HTR-8/SVneo (cell line): ENCODE measurements at places on chromosomes 4 and X.
A peak's percentile ranks its signal among the peaks of the same experiment; 100 is the strongest.

DNA sequence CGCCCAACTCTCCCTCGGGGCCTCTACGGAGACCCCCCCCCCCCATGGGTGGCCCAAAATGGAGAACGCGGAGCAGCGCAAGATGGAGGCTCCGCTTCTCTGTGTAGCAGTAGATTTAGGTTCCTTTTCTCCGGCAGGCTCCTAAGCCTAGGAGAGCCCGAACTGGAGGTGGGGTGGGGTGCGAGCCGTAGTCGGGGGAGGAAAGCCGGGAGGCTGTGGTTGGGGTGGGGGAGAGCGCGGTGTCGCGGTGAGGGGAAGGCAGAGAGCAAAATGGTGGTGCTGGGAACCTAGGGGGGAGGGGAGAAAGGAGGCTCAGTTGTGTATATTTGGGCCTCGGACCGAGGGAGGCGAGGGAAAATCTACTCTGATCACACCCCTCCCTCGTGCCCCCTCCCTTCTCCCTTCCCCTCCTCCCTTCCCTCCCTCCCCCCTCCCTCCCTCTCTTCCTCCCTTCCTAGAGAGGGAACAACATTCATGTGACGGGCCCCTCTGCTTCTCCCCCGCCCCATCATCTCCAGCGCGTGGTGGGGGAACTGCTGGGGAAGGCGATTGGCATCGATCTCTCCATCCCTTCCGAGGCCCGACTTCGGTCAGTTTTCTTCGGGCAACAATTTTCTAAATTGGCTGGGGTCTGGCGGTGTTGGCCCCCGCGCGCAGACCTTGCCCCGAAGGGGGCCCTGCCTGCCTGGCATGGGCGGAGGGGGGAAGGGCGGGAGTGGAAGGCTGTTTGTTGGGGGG, at the start of gene STAG2:
Gene STAG2 (plus strand): TSS at position 439 of the 738 bp plus-strand sequence. CDS start 60,922 bp downstream, outside the sequence.
- DNase-seq, result no peak

GRCh38 chr4:73613130-73613529, 7.1 kb downstream of the RASSF6 start:
- no peak for DNase-seq

- no peak for DNase-seq
Measured at GRCh38 chr4:86909546-86910295, 17.5 kb upstream of the C4orf36 start.

DNA sequence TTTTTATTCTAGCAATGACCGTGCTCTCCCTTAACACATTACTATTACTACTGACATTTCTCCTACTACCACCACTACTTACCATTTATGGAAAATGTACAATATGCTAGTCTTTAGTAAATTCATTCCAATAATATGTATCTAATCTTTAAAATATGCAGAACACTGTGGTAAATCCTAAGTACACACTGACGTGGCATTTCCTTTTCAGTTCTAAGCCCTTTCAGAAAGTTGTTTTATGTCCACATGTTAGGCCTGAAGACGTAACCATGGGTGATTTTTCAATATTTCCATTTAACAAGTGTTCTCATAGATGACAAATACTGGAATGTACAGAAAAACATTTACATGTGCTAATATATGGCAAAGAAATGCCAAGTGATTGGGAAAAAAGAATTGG, 268.6 kb upstream of the SLIT2 start:
- peak; percentile 21 for DNase-seq

GRCh38 chr4:139443661-139444060, 10.3 kb upstream of the RAB33B start:
- DNase-seq, result no peak

GRCh38 chrX:129523079-129523911, at the start of gene SMARCA1:
Gene SMARCA1 (minus strand): TSS chrX:129523490. CDS start chrX:129523370, 120 bp downstream.
- DNase-seq, result peak; percentile 32

DNA sequence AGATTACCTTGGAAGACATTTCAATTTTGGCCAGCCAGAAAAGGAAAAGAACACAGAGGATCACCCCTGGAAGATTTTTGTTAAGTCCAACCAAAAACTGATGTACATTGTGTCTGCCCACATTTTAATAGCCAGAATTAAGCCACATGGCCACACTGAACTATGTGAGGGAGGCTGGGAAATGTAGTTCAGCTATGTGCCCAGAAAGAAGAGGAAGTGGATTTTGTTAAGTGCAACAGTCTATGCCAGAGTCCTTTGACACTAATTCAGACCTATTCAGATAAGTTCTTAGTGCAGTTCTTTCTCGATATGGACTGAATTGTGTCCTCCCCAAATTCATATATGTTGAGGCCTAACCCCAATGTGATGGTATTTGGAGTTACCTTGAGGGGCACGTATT, 18.4 kb downstream of the PRPS1 start:
- no peak for DNase-seq

- DNase-seq, result no peak
Measured at GRCh38 chr4:8539661-8540060, 40.5 kb upstream of the GPR78 start.

DNA sequence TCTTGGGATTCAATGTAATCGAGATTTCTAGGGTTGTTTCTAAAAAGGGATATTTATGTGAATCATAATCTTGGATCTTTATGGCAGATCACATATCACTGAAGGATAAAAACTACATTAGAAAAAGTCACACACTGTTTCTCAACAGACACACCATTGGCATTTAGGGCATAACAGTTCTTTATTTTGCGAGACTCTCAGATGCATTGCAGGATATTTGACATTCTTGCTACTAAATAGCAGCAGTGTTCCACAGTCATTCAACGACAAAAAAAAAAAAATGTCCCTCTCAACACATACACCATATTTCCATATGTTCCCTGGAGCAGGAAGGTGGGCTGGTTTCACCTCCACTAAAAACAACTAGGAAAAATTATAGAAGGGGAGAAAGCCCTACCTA, 243.4 kb upstream of the PCDH18 start:
- no peak for DNase-seq

GRCh38 chr4:7168106-7168505, 24.2 kb upstream of the SORCS2 start:
- DNase-seq, result no peak

GRCh38 chrX:123610915-123611314, 121.9 kb downstream of the THOC2 start:
- no peak for DNase-seq

GRCh38 chrX:48827654-48827968, 1.3 kb downstream of the ERAS start:
- no peak for DNase-seq

GRCh38 chr4:185915271-185915670, 103.3 kb upstream of the SORBS2 start:
- DNase-seq, result no peak

DNA sequence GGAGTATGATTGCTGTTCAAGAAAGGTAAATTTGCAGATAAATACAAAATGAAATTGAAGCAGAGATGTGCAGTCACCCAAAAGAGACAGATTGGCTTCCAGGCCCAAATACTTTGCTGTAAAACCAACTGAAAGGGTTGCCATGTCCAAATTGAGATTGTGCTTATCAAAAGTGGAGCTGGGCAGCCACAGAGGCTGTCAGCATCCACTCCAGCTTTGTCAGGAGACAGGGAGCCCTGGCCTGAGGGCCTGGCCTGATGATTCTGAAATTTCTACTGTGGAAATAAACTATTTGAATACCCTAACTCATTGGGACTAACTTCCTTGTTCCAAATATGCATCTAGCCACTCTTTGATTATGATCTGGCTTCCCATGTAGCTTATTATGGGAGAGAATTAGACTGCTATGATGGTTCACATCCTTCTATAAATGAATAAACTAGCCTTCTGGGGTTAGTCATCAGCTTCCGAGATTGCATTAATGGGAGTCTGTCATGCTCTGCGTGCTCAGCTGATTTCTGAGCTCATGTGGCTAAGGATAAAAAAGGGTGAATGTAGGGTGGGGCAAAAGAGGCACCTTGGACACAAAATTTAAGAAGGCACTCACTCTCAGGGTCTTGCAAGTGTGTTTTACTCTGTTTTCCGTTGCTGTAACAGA, 48.2 kb downstream of the SLC34A2 start:
- DNase-seq, result no peak

GRCh38 chr4:173493041-173493440, 37.0 kb downstream of the HAND2 start:
- DNase-seq, result no peak

DNA sequence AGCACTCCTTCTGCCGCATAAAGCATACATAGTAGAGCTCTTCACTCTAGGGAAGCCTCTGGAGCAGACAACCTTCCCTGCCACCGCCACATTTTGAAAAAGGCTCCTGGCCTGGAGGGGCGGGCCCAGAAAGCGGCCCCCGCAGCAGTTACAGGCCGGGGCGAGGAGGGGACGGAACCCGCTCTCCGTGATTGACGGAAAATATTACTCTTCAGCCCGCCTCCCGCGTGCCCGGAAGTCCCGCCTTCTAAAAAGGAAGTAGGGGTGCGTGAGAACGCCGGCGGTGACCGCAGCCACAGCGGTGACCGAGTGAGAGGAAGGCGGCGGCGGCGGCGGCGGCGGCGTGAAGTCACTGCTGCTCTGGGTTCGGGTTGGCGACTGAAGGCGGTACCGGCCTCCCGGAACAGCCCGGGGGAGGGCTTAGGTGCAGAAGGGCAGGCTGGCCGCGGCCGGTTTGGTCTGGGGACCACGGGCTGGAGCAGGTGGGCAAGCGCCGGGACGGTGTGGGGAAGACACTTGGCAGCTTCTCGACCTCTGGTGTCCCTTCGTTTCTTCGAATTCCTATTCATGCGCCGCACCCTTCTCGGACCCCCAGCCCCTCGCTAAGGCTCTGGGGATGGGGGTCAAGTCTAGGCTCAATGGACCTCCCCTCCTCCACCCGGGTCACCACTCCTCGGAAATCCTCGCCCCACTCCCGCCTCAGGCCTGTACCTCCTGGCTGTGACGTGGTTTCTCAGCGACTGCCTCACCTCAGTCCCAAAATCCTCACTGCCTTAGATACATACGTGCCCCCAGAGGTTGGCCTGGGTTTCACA, at the start of gene HCCS:
Gene HCCS (plus strand): TSS at position 296 of the 815 bp plus-strand sequence. CDS start 729 bp downstream, outside the sequence.
- peak; percentile 41 for DNase-seq

GRCh38 chrX:104329731-104330130, 75.0 kb upstream of the ESX1 start:
- no peak for DNase-seq

DNA sequence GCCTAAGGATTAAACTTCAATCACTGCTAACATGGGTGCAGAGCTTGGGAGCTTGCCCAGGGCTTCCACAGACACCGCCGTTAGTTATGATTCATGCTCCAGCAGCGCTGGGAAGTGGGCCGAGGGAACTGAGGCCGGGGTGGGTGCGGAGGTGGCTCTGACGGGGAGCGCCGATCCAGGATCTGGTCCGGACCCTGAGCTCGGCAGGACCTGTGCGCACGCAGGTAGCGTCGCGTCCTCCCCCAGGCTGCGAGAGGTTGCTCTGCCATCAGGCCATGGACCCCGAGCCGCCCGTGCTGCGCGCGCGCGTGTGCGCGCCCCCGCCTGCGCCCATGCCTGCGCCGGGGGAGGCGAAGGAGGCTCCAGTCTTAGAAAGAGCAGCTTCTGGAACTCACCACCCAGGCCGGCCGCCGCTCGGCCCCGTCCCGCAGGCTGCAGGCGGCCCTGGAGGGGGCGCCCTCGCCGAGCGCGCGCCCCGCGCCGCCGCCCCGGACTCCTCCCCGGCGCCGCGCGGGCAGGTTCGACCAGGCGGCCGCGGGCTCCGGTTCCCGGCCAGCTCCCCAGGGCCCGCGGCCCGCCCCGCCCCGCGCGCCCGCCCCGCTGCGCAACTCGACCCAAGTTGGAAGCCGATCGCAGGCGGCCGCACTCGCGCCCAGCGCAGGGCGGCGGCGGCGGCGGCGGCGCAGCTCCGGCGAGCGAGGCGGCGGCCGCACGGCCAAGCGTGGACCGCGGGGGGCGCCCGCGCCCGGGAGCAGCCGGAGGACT, 732 bp upstream of the ADRA2C start:
- peak; percentile 60 for DNase-seq

DNA sequence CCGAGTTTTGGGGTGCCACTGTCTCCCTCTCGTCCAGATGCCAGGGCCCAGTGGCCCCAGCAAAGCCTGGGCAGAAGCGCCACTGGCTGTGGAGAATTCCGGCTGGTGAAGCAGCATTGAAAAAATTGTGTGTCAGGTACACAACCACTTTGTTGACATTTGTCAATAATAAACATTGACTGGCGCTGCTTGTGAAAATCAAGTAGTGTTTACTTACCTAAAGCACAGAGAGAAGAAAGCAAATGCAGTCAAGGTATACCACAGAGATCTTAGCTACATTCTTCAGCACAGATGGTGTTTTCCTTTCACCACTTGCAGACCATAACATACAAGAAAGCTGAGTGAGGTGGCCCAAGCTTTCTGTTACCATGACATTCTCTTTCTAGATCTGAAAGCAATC, 14.5 kb upstream of the SLC7A11 start:
- no peak for DNase-seq

DNA sequence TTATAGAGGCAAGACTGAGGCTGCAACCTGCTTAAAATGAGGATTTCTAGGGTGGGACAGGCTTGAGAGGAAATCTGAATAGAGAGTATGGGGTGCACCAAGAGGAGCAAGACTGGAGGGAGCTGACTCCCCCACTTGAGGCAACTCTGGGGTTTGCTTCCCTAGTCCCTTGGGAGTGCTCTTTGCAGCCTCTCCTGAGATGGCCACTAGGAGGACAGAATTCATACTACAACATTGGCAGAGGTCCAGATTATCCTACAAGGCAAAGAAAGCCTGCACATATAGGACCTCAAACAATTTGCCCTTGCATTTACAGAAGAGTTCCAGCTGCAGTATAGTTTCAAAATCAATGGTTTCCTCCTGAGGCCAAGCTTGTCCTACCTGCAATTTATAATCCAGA, 830.9 kb downstream of the TECRL start:
- DNase-seq, result no peak

DNA sequence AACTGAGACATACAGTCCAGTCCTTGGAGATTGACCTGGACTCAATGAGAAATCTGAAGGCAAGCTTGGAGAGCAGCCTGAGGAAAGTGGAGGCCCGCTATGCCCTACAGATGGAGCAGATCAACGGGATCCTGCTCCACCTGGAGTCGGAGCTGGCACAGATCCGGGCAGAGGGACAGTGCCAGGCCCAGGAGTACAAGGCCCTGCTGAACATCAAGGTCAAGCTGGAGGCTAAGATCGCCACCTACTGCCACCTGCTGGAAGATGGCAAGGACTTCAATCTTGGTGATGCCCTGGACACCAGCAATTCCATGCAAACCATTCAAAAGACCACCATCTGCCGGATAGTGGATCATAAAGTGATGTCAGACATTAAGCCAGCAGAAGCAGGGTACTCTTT, 20.4 kb upstream of the FRMPD3 start:
- no peak for DNase-seq

DNA sequence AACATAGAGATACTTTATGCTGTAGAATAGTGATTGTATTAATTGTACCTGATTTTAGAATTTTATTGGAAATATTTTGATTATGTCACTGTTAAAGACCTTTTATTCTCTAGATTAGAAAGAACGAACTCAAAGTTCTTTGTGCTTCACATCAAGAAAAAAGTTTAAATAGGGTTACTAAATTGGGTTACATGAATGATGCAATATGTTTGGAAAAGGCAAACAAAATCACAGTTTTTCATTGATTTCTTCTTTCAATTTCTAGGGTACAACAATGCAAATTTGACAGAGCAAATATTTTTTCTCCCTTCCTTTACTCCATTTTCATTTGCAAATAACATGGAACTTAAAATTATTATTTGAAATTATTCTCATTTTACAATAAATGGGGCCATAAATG, 24.0 kb upstream of the ANKRD50 start:
- no peak for DNase-seq
